Aorta (tissue), 5 donors: ENCODE measurements at places on chromosomes 12 and 14.
A peak's percentile ranks its signal among the peaks of the same experiment; 100 is the strongest.

- DNase-seq, result no peak
Observed at GRCh38 chr14:72499746-72500145, 394.2 kb downstream of the DPF3 start.

- no peak for DNase-seq
Observed at GRCh38 chr12:22631863-22632463, 7.0 kb downstream of the ETNK1 start.

- DNase-seq, result no peak
Observed at GRCh38 chr12:1007994-1008393, 17.0 kb downstream of the ERC1 start.

GRCh38 chr12:32025906-32026305 is 66.7 kb downstream of the RESF1 start:
- DNase-seq, result no peak

DNA sequence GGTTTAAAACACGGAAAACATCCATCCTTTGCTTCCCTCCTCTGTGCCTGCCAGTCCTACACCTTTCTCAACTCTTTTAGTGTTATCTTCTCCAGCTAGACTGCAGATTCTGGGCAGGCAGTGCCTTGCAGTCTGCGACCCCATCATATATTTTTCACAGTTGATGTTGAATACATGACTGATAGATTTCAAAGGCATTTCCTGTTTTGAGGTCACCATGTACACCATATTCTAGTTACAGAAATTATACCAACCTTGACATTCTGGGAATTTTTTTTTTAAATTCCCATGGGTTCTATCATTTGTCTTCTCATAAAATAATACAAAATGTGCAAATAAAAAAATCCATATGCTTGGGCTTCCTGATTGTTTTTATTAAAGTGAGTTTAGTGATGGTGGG is 16.6 kb downstream of the SOCS2 start:
- no peak for DNase-seq

DNA sequence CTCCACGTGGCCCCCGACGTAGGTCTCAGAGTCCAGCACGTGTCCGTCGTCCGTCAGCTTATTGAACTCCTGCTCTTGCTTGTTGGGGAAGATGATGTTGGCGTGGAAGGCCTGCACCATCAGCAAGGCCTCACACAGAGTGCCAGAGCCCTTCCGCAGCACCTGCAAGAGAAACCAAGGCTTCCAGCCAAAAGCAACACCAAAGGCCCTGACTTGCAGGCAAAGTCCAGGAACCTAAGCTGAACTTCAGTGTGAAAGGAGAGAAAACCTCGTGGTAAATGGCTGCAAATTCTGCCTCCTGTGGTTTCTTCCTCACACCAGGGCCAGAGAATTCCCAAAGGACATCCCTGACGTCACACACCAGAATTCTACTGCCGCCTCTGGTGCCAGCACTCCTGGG is 14.5 kb downstream of the POLE start:
- DNase-seq, result no peak

DNA sequence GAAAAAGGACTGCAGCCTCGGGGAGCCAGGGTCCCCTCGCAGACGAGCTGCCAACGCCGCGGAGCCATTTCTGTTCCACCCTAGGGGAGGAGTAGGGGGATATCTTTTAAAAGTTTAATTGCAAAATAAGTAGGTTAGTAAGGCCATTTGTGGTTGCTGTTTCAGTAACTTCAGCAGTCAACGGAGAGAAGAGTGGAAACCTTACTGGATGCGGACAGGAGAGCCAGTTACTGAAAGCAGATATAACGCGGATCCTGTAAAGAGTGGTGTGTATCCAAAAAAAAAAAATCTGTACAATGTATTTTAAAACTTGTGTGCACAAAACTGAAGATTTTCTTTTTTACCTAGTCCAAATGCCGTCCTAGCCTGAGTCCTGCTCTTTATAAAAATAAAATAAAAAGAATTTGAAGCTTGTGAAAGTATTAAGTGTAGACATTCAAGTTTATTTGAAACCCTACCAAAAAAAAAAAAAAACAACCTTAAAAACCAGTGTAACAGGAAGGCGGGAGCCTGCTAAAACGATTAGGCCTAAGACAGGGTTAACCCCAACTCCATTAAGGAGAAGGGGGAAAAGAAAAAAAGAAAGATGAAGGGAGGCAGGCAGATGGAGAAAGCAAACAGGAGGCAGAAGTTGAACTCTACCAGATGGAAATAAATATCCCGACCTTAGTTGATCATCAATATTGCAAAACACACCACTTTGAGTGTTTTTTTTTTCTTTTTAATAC is 1.0 kb upstream of the BTG1 start:
- no peak for DNase-seq

DNA sequence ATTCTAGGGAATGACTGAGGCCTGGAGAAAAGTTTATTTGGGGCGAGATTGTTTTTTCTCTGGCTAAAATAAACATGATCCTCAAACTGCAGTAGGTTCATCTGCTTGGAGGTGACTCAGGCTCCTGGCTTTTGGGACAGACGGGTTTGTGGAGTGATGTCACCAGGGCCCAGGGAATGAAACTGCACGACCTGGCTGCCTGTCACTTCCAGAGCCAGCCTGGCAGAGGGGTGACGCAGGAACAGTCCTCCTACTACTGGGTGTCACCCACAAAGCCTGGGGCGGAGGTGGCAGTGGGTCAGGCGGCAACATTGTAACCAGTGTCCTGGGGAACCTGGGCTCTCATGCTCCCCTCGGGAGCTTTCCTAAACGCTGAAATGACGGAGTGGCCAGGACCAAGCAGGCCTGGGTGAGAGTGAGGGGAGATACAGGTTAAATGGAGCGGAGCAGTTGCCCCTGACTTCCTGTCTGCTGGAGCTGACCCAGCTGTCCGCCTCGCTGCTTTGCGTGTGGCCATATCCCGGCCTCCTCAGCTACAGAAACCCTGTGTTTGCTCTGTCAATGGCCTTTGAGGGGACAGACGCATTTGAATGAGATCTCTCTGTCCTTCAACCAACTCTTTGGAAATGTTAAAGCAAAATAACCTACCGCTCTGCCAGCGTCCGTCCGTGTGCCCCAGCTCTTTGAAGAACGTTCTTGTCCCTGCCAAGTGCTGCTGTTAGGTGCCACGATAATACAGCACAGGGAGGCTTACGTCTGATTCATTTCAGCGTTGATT is 6.5 kb downstream of the HIP1R start:
- DNase-seq, result no peak

GRCh38 chr12:52252728-52253343 is 19.8 kb downstream of the KRT7 start:
- peak; percentile 40 for DNase-seq

- DNase-seq, result no peak
Observed at GRCh38 chr14:63515240-63515639, 27.9 kb downstream of the PPP2R5E start.

DNA sequence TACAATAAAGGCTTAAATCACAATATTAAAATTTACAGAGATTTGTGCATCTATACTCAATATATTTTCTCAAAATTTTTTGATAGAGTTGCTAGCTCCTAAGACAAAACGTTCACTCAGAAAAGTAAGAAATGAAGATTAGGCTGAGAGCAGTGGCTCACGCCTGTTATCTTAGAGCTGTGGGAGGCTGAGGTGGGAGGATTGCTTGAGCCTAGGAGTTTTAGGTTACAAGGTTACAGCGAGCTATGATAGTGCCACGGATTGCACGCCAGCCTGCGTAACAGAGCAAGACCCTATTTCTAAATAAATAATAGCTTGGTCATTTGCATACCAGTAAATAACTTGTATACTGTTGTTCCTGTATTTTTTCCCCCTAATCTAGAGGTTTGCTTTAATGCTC is 35.0 kb upstream of the CFL2 start:
- no peak for DNase-seq

DNA sequence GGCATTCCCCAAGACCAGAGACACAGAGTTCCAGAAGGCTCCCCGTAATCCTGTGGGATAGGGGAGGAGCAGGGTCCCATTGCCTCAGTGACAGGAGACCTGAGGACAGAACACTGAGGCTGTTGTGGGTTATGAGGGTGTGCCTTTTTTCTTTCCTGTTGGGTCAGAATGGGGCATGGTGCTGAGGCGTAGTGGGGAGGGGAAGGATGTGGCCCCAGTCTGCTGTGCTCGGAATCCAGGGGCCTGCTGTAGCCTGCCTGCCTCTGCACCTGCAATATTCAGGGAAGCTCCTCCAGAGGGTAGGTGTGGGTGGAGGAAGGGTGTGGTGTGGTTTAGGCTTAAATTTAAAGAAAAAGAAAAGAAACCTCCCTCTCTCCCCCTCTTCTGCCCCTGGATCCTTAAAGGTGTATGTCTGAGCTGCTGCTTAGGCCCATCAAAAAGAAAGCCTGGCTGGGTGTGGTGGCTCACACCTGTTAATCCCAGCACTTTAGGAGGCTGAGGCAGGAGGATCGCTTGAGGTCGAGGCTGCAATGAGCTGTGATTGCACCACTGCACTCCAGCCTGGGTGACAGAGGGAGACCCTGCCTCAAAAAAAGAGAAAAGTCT is 18.7 kb downstream of the PLEKHG3 start:
- no peak for DNase-seq

DNA sequence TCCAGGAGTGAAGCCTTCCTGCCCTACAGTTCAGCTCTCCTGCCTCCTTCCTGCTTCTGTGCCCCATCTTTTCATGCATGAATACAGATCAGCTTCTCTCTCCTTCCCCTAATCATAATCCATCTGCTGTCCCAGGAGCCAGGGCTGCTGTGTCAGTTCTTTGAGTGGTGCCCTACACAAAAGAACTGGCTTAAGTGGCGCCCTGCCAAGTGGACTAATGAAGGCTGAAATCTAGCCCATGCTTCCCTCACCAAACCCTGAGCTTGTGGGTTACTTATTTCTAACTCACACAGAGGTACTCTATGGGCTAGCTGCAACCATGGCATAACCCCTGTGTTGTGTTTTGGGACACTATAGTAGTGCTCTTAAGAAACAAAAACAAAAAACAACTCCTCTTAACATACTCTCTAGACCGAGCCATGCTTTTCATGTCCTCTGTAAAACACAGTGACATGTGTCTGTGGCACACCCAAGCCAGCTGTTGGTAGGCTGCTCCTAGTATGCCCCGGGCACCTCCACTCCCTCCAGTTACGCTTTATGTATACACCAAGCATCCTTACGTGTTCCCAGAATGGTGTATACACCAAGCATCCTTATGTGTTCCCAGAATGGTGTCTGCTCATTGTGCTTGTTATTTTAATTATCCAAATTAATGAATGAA is 19.3 kb upstream of the ETV6 start:
- DNase-seq, result no peak

- no peak for DNase-seq
Observed at GRCh38 chr14:56331592-56332216, 213.5 kb downstream of the PELI2 start.

GRCh38 chr12:30098677-30099076 is 314.9 kb upstream of the TMTC1 start:
- no peak for DNase-seq

GRCh38 chr12:93741659-93742109 is 64.5 kb downstream of the CRADD start:
- no peak for DNase-seq

DNA sequence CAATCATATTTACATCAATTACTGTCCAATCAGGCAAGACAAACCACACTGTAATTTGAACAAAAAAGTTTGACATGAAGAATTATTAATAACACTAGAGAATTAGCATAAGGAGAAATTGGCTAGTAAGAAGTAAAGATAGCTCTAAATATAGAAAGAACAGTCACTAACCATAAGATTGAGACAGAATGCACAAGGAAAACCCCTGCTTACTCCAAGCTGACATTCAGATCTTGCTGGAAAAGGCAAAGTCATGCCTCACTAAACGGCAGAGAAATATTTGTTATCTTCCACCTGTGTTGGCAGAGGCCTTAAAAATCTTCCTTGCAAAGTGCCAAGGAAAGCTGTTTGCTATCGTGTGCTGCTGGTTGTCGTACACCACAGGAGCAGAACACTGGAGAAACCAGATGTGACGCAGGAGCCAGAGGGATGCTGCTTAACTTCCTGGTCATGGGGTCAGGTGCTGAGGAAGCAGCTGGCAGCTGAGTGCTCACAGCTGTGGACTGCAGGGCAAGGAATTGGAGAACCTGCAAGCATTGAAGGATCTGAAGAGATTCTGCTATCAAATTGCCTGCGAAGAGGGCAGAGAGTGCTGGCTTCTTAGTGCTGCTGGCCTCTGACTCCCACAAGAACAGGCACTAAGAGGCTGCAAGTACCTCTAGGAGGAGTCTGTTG is 1323.3 kb downstream of the LRFN5 start:
- DNase-seq, result peak; percentile 68

GRCh38 chr14:54411371-54411770 is 14.6 kb downstream of the CDKN3 start:
- DNase-seq, result no peak

DNA sequence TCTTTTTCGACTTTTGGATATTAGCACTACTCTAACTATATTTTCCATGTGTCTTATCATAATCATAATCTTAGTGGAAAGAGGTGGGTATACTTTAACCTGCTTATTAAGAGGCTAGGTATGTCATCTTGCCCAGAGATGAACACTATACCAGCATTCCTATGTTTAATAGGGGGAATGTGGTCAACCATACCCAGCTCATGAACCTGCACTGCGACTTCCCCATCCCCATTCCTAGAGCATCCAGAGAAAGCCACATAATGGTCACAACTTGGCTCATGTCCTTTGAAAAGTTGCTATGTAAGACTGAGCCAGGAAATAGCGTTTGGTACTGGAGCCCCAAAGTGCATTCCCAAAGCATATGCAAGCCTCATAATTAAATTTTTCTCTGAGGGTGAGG is 55.2 kb downstream of the TMCC3 start:
- no peak for DNase-seq

- no peak for DNase-seq
Observed at GRCh38 chr12:91033251-91033650, 24.6 kb downstream of the KERA start.
